ENCODE measurements at places on chromosomes 3 and 15. TPM values are rescaled to one million over a fixed set of nuclear protein-coding genes. Genes with fewer than 3 reads are reported as not detected.

The UPK1B gene
- not detected for polyA plus RNA-seq

The RRP9 gene
- polyA plus RNA-seq = 12.4 TPM

The IGF2BP2 gene
- polyA plus RNA-seq = 18.5 TPM

The ZBTB47 gene
- polyA plus RNA-seq = 110 TPM

The GP5 gene
- not detected for polyA plus RNA-seq

The GNAT1 gene
- not detected for polyA plus RNA-seq

The GOLGA8J gene
- polyA plus RNA-seq = 0.06 TPM

The CCR9 gene
- polyA plus RNA-seq = 0.03 TPM

DNA sequence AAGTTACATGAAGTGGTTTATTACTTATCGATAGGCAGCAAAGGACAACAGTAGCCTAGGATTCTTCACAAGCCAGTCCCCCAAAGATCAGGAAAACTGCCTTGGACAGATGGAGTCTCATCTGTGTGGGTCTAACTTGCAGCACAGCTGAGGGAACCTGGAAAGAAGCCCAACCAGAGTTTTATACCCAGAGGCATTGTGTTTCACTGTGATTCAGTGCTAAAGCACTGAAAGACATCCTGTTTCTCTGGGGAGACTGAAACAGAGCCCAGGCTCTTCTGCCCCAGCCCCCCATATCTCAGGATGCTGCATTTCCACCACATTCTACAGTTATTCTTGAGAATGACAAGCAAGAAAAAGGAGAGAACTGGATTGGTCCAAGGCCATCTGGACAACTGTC is 48.2 kb upstream of the PYDC2 start:
- no peak for DNase-seq
- no peaks in the 10 kb centered on the region for H3K36me3 ChIP-seq
- no peak overlapping the region for H3K4me3 ChIP-seq
- H3K4me1 ChIP-seq = peaks cover 3% of the 10 kb centered on the region

DNA sequence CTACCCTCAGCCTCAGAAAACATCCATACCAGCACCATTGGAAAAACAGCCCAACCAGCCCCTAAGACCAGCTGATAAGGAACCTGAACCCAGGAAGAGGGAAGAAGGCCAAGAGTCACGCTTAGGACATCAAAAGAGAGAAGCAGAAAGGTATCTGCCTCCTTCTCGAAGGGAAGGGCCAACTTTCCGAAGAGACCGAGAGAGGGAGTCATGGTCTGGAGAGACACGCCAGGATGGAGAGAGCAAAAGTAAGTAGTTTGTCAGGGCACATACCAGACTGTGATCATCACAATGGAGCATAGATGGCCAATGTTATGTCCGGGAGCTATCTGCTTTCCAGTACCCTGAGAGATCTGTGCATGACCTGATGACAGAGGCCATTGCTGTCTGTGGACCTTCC is 31.0 kb upstream of the RBM5 start:
- no peaks in the 10 kb centered on the region for H3K4me1 ChIP-seq
- H3K27ac ChIP-seq = no peak overlapping the region
- no peaks in the 10 kb centered on the region for H3K27me3 ChIP-seq
- H3K36me3 ChIP-seq = no peaks in the 10 kb centered on the region
- no peak overlapping the region for H3K4me3 ChIP-seq
- no peak for DNase-seq

DNA sequence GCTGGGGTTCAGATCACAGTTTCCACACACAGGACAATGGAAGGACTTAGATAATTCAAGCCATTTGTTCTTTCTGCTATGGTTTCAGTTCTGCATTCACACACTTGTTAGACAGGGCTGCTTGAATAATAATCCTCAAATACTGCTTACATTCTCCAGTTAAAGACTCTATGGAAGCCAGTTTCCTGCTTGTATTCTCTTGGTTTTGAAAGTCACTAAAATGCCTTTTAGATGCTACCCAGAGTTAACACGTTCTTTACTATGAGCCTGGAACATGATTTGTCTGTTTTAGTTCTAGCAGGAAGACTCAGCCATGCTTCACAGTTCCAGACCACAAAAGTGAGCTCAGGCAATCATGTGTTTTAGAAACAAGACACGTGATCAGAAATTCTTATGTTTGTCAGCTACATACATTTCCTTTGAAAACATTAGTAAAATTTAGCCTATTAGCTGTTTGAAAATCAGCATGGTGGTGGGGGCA is 152.4 kb downstream of the LEKR1 start:
- H3K27ac ChIP-seq = no peak overlapping the region
- H3K4me3 ChIP-seq = no peak overlapping the region
- H3K36me3 ChIP-seq = no peaks in the 10 kb centered on the region
- no peaks in the 10 kb centered on the region for H3K27me3 ChIP-seq
- DNase-seq = no peak

GRCh38 chr15:41849861-41850260 is 11.2 kb downstream of the PLA2G4B start:
- no peak for DNase-seq
- H3K4me1 ChIP-seq = no peaks in the 10 kb centered on the region
- H3K27ac ChIP-seq = no peak overlapping the region
- H3K4me3 ChIP-seq = no peak overlapping the region
- no peaks in the 10 kb centered on the region for H3K36me3 ChIP-seq

DNA sequence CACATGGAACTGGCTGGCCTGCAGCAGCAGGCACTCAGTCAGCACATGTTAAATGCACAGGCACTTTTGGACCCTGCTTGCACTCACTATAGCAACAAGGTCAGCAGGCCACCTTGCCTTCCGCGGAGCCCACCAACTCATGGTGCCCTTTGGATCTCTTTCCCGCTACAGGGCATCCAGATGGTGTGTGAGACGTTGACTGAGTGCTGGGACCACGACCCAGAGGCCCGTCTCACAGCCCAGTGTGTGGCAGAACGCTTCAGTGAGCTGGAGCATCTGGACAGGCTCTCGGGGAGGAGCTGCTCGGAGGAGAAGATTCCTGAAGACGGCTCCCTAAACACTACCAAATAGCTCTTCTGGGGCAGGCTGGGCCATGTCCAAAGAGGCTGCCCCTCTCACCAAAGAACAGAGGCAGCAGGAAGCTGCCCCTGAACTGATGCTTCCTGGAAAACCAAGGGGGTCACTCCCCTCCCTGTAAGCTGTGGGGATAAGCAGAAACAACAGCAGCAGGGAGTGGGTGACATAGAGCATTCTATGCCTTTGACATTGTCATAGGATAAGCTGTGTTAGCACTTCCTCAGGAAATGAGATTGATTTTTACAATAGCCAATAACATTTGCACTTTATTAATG is 85.0 kb downstream of the TGFBR2 start:
- no peak overlapping the region for H3K27ac ChIP-seq
- H3K4me1 ChIP-seq = peaks cover 82% of the 10 kb centered on the region
- no peak overlapping the region for H3K4me3 ChIP-seq
- no peak for DNase-seq

DNA sequence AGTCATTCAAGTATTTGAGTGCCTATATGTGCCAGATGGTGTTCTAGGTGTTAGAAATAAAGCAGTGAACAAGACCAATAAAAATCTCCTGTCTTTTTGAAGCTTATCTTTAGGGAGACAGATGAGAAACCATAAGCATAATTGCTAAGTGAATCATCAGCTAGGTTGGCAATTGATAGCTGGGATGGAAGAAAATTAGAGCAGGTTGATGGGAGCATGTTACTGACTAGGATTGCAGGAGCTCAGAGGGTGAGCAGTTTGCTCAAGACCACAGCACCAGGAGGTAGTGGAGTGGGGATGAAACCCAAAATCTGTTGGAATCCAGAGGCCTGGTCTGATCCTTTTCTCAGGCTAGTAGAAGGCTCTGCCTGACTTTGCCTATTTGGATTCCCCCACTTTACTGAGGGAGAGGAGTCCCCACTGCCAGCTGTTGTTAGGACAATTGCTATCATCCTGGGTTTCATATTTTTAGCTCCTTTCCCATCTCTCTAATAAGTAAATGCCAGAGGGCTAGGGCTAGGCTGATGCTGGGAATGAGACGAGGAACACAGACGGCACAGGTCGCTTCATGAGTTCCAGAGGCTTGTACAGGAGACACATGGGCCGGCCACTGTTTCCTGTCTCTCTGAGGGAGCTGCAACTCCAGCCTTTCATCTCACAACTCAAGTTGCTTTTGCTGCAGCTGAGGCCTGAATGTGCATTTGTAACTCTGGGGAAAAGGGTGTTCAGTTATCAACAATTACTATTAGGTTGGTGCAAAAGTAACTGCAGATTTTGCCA is 102.9 kb downstream of the CACNA1D start:
- no peaks in the 10 kb centered on the region for H3K36me3 ChIP-seq
- H3K27ac ChIP-seq = no peak overlapping the region
- DNase-seq = no peak
- H3K27me3 ChIP-seq = no peaks in the 10 kb centered on the region
- H3K4me3 ChIP-seq = no peak overlapping the region

GRCh38 chr3:112046599-112046998 is 12.1 kb downstream of the TMPRSS7 start:
- no peak overlapping the region for H3K4me3 ChIP-seq
- H3K36me3 ChIP-seq = no peaks in the 10 kb centered on the region
- peaks cover 3% of the 10 kb centered on the region for H3K4me1 ChIP-seq
- H3K27ac ChIP-seq = no peak overlapping the region

- no peak for DNase-seq
- no peaks in the 10 kb centered on the region for H3K36me3 ChIP-seq
- peak overlapping the region; percentile 84 for H3K4me3 ChIP-seq
- peak overlapping the region; percentile 85 for H3K27ac ChIP-seq
- peaks cover 20% of the 10 kb centered on the region for H3K4me1 ChIP-seq
- no peaks in the 10 kb centered on the region for H3K27me3 ChIP-seq
These were observed 29.7 kb downstream of the EFCAB12 start for GRCh38 chr3:129398803-129399144.

DNA sequence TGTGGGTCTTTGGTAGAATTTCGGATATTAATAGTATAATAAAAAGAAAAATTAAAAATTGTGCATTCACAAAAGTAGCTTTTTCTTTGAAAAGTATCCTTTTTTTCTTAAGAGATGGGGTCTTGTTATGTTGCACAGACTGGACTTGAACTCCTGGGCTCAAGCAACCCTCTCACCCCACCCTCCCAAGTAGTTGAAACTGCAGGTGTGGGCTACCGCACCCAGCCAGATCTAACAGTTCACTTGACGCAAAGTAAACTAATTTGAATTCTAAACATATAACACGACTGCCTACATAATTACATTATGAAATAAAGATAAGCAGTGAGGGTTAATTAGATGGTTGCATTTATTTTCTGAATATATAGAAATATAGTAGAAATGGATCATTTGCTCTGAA is 10.7 kb downstream of the FAM98B start:
- H3K36me3 ChIP-seq = peaks cover 26% of the 10 kb centered on the region
- no peak overlapping the region for H3K27ac ChIP-seq
- no peaks in the 10 kb centered on the region for H3K4me1 ChIP-seq
- H3K27me3 ChIP-seq = no peaks in the 10 kb centered on the region
- no peak overlapping the region for H3K4me3 ChIP-seq

GRCh38 chr3:46429671-46430070 is 22.6 kb downstream of the CCRL2 start:
- no peaks in the 10 kb centered on the region for H3K4me1 ChIP-seq
- H3K36me3 ChIP-seq = peaks cover 9% of the 10 kb centered on the region
- H3K27me3 ChIP-seq = no peaks in the 10 kb centered on the region
- DNase-seq = no peak
- H3K4me3 ChIP-seq = no peak overlapping the region

GRCh38 chr3:71672807-71673206 is 52.4 kb downstream of the EIF4E3 start:
- H3K4me3 ChIP-seq = no peak overlapping the region
- no peaks in the 10 kb centered on the region for H3K27me3 ChIP-seq
- no peak overlapping the region for H3K27ac ChIP-seq
- H3K4me1 ChIP-seq = no peaks in the 10 kb centered on the region
- H3K36me3 ChIP-seq = no peaks in the 10 kb centered on the region
- DNase-seq = no peak

DNA sequence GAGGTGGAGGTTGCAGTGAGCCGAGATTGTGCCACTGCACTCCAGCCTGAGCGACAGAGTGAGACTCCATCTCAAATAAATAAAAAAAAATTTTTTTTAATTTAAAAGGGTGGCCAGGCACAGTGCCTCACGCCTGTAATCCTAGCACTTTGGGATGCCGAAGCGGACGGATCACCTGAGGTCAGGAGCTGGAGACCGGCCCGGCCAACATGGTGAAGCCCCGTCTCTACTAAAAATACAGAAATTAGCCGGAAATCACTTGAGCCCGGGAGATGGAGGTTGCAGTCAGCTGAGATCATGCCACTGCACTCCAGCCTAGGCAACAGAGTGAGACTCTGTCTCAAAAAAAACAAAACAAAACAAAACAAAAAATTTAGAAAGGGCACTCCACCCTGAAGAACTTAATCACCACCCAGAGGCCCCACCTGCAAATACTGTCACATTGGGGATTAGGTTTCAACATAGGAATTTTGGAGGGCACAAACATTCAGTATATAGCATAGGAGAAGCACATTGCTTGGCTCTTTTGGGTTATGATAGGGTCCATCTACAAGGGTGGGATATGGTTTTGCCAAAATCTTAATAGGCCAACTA is 7.1 kb upstream of the YEATS2 start:
- no peak for DNase-seq
- no peaks in the 10 kb centered on the region for H3K4me1 ChIP-seq
- H3K4me3 ChIP-seq = no peak overlapping the region
- H3K27me3 ChIP-seq = no peaks in the 10 kb centered on the region

GRCh38 chr15:23687143-23687470 is at the start of gene NDN:
Gene NDN (minus strand): TSS chr15:23687305. CDS start chr15:23687217, 88 bp downstream.
- H3K4me3 ChIP-seq = peak within 1 kb of the TSS; percentile 73
- H3K27me3 ChIP-seq = no peaks in the 10 kb centered on the region
- H3K4me1 ChIP-seq = no peaks in the 10 kb centered on the region
- H3K27ac ChIP-seq = no peak within 1 kb of the TSS
- no peaks in the 10 kb centered on the region for H3K36me3 ChIP-seq

GRCh38 chr3:197234947-197235914 is 63.2 kb downstream of the DLG1 start:
- no peak for DNase-seq
- no peak overlapping the region for H3K27ac ChIP-seq
- H3K4me1 ChIP-seq = no peaks in the 10 kb centered on the region
- no peak overlapping the region for H3K4me3 ChIP-seq
- no peaks in the 10 kb centered on the region for H3K27me3 ChIP-seq
